RPMI8226 (cell line): ENCODE measurements at places on chromosomes 16 and 17.

GRCh38 chr16:88015806-88016140 lies 64.5 kb downstream of the BANP start:
- DNase-seq, result no peak

GRCh38 chr16:8946544-8946943 lies 17.2 kb downstream of the USP7 start:
- DNase-seq, result no peak

DNA sequence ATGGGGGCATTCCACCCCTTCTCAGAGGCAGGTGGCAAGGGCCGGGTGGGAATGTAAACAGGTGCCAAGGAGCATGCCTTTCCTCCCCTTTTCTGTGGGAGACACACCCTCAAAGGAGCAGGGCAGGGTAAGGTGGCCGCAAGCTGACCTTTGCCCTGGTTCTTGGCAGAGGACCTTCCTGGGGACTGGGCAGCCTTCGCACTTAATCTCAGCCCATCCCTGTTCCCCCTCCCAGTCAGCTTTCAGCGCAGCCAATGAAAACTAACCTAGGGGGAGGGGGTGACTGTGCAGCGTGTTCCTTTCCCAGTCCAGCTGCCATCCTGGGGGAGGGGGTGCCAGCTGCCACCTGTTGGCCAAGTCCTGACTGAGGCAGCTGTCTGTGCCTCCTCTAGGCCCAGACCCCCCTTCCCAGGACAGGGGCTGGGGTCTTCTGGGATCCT lies 2.8 kb downstream of the TRAF4 start:
- peak; percentile 67 for DNase-seq

DNA sequence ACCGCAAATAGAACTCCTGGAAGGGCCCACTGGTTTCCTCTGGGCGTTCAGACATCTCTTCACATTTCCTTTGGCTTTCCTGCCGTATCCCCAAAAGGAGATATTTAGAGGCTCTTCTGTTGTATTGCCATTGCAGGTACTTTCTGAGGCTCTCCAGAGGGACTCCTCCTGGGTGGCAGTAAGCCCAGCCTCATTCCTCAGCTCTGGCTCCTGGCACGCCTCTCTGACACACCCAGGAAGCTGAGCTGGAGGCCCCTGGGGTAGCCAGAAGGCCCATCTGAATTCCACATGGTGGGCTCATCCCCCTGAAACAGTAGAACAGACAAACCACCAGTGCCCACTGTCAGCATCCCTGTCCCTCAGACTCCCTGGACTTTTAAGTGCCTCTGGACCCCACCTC lies 206.7 kb downstream of the PARN start:
- DNase-seq, result no peak

DNA sequence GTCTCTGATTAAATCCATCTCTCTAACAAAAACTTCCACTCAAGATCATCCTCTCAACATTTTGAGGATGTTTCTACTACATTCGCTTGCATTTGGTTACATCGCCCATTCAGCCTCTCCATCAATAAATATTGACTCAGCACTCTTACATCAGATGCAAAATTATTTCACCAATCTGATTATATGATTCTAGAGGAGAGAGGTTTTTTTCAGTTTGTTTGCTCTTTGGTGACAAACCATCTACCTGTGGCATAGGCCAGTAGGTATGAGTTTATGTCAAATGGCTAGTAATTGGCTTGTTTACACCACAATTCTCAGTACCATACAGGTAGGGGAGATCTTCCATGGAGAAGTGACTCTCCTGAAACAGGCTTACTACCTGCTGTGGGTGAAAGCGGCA lies 52.3 kb downstream of the TOX3 start:
- DNase-seq, result no peak

GRCh38 chr16:9380221-9380620 lies 288.8 kb downstream of the HAPSTR1 start:
- DNase-seq, result no peak

DNA sequence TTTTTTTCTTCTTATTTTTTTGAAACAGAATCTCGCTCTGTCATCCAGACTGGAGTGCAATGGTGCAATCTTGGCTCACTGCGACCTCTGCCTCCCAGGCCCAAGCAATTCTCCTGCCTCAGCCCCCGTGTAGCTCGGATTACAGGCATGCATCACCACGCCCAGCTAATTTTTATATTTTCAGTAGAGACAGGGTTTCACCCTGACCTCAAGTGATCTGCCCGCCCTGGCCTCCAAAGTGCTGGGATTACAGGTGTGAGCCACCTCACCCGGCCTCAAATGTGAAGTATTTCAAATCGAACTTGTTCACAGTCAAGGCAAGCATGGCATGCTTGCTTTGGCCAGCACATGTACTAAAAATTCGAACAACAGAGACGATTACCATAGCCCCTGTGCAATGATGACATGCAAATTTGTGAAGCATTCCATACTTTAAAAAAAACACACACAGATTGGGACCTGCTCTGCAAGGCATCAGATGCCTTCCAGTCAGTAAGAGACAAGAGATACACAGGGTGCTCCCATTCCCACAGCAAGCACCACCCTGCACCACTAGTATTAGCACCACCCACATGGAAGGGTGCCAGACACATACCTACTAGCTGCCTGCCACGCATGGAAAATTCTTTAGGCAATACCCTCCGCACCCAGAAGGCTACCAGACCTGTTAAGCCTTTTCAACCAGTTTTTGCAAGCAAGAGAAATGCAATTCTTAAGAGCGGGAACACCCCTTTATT lies 47.2 kb downstream of the ANKRD11 start:
- no peak for DNase-seq

DNA sequence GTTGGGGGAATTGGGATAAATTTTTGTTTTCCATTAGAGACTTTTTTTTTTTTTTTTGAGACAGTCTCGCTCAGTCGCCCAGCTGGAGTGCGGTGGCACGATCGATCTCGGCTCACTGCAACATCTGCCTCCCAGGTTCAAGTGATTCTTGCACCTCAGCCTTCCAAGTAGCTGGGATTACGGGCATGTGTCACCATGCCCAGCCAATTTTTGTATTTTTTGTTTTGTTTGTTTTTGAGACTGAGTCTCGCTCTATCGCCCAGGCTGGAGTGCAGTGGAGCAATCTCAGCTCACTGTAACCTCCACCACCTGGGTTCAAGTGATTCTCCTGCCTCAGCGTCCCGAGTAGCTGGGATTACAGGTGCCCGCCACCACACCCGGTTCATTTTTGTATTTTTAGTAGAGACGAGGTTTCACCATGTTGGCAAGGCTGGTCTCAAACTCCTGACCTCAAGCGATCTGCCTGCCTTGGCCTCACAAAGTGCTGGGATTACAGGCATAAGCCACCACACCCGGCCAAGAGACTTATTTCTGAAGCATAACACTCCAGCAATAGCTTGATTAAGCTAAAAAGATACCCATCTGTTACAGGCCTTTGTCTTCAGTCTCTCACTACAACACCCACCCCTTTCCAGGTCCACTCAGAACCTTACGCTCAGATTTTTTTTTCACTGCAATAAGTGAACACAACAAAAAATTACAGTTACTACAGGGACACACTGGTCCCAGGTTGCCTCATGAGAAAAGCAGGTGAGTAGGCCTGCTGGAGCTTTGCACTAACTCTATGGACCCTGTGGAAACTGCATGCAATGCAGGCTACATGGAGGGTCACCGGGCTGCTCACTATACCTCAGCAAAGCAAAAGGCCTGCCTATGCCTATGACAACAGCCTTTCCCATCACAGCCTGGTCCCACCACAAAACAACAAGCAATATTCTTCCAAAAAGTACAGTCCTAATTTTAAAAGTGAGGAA lies 34.6 kb downstream of the KANSL1 start:
- DNase-seq, result no peak

DNA sequence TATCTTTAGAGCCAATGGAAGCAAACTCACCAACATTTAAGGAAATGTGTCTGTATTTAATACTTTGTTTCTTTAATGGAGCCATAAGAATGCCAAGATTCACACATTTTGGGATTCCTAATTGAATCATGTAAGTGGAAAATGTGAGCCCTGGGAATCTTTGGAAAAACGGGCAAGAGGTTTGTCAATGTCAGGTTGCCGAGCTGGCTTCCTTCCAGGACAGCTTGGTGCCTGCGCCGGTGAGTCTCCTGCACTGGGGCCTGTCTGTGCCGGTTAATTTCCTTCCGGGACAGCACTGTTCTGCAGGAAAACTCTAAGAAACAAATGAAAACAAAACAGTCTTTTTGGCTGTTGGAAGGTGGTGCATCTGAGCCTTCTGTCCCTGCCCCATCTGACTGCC lies 210.6 kb downstream of the HAPSTR1 start:
- DNase-seq, result no peak

DNA sequence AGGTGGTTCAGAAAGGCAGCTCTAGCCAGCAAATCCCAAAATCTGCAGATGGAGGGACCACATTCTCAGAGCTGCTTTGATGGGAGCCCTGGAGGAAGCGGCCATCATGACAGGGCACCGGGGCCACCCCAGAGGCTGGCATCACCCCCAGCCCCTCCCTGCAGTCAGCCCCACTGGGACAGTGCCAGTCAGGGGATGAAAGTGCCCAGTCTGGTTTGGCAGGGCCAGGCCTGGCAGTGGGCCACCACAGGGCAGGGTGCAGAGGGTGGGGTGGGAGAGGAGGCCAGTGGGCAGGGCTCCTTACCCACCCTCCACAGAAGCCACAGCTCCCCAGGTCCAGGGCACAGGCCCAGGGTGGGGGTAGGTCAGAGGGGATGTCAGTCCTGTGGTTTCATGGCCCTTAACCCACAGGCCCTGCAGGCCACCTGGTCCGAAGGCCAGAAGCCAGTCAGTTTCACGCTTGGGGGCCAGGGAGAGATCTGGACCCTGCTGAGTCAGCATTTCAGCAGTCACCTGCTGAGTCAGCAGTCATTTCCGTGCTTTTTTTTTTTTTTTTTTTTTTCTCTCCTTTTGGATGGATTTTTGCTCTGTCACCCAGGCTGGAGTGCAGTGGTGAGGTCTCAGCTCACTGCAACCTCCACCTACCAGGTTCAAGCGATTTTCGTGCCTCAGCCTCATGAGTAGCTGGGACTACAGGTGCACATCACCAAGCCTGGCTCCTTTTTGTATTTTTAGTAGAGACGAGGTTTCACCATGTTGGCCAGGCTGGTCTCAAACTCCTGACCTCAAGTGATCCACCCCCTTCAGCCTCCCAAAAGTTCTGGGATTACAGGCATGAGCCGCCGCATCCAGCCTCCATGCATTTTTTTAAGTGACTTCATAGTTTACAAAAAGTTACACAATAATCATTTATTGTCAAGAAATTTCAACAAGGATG lies 10.4 kb downstream of the SLC25A10 start:
- peak; percentile 95 for DNase-seq

GRCh38 chr17:74249590-74250270 lies 24.3 kb upstream of the DNAI2 start:
- DNase-seq, result no peak

DNA sequence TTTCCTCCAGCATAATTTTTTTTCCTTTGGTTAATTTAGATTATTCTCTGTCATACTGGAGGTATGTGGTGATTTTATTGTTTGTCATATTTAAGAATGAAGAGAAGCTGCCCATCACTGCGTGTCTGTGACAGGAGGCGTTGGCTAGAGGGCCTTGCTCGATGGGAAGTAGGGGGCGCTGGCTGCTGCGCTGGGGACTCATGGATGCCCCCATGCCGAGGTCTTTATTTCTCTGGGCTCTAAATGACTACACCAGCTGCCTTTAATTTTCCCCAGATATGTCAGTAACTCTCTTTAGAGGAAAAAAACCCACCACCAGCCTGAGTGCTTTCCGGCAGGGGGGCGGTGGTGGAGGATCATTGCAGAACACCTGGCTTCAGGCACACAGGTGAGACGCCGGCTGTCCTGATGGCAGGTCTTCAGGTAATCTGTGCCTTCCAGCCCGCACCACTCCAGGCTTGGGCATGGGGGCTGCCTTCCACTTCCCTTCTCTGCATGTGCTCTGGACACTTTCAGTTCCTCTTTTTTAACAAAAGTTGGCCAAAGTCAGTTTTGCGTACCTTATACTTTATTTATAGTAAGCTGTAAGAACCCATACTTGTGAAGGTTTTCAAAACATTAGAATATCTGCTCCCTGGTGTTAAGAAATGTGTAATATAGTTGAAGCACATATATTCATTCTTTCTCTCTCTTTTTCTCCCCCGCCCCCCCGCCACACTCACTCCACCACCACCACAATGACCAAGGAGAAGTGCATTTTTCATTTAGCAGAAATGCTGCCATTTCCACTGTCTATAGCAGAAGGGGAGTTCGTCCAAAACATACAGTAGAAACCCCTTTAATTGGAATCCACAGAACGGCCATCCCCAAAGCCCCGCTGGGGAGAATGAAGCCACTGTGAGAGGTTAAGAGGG lies 192.7 kb downstream of the RPTOR start:
- DNase-seq, result peak; percentile 96

DNA sequence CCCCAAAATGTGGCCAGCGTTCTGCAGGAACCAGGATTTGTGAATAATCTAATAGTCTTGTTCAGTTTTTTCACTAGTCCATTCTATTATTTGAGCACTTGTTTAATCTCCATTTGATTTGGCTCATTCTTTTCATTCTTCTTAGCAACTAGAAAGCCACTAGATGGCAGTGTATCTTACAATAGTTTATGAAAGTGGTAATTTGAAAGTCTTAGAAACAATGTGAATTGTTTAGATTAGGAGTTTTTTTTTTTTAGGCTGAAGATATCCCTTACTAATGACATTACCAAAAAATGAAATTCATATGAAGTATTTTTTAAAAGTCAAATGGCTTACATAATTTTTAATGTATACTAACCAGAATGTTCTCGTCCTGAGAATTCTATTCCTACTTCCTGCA lies 6.7 kb downstream of the ERI2 start:
- peak; percentile 48 for DNase-seq

- peak; percentile 56 for DNase-seq
These were observed 25.4 kb upstream of the KRT20 start for GRCh38 chr17:40910441-40910841.

DNA sequence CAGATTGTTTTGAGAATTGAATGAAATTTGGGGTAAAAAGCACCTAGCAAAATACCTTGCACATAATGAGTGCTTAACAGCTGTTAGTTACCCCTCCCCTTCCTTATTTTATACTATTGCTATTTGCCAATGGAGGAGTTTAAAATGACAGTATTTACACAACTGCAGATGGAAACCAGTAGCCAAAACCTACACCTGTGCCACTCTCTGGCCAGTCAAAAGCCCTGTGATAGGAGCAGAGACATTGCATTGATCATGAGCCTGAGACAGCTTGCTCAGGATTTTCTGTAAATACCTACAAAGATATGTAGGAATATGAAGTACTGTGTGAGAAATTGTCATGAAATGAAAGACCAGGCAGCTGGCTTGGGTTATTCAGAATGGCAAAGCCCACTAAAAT lies 115.3 kb upstream of the HLF start:
- DNase-seq, result no peak

GRCh38 chr17:29131814-29132682 lies 48.1 kb downstream of the MYO18A start:
- DNase-seq, result no peak

DNA sequence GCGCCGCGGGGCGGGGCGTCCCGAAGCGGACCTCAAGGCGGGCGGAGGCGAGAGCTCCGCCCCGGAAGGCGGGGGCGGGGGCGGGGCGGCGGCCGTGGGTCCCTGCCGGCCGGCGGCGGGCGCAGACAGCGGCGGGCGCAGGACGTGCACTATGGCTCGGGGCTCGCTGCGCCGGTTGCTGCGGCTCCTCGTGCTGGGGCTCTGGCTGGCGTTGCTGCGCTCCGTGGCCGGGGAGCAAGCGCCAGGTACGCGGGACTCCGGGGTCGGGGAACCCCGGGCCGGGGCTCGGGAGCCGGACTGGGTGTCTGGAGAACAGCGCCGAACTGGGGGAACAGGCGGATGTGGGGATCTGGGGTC lies at the start of gene TNFRSF12A:
Gene TNFRSF12A (plus strand): TSS at position 122 of the 357 bp plus-strand sequence. CDS start 30 bp downstream, at position 152.
- peak; percentile 94 for DNase-seq
